ENCODE measurements at places on chromosomes 16 and 17. TPM values are rescaled to one million over a fixed set of nuclear protein-coding genes. Genes with fewer than 3 reads are reported as not detected.

Gene HS3ST3A1
- total RNA-seq, result 11.3 TPM

Gene LAT
- 359 TPM for total RNA-seq

Gene SBK1
- total RNA-seq, result 4.4 TPM

Gene TRPV2
- total RNA-seq, result 138 TPM

Gene IGSF6
- total RNA-seq, result 0.12 TPM

Gene GCGR
- not detected for total RNA-seq

Gene GPRC5C
- total RNA-seq, result 0.37 TPM
